ENCODE measurements at places on chromosomes 1 and 21.

GRCh38 chr1:9816199-9816598 is 7.6 kb downstream of the CLSTN1 start:
- DNase-seq, result no peak

DNA sequence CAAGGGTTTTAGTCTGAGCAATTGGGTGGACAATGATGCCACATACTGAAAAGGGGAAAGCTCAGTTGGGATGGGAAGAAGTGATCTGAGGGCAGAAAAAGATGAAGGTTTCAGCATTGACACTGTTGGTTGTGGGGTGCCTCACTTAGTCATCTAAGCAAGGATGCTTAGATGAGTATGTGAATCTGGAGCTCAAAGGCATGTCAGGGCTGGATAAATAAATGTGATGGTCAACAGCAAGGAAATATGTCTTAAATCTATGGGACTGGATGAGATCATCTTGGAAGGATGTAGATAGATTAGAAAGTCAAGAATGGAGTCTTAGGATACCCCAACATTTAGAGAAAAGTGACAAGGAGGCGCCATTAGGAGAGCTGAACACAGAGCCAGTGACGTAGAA is 114.6 kb downstream of the ZBTB18 start:
- DNase-seq, result no peak

- no peak for DNase-seq
Measured at GRCh38 chr1:117795190-117795589, 134.2 kb downstream of the GDAP2 start.

GRCh38 chr1:67642629-67643028 is 42.4 kb upstream of the GADD45A start:
- DNase-seq, result no peak

DNA sequence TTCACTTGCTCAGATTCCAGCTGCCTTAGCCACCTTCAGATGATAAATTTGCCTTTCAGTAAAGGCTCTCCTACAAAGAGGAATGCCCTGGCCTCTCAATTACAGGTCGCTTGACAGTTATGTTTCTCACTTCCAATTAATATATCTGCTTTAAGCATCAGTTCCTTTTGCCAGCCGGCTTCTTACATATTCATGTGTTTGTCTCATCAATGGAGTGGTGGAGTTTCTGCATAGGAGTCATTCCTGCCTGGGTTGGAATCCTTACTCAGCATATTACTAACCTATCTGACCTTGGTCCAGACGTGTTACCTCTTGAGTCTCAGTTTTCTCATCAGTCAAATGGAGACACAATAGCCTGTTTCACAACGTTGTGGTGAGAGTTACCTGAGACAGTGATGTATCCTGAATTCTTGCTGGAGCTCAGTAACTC is 9.4 kb upstream of the SESN2 start:
- DNase-seq, result no peak

DNA sequence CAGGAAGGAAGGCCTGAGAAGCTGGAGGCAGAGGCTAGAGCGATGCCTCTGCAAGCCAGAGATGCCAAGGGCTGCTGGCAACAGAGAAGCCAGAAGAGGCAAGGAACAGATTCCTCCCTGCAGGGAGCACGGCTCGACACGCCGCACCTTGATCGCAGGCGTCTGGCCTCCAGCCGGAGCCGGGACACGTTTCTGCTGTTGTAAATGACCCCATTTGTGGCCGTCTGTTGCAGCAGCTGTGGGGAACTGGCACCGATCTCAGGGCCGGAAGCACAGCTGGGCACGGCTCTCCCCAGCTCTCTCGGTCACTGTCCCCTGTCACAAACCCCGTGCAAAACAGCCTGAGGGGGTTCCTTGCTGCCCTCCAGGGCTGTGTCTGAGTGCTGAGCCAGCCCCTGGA is 59.6 kb downstream of the SIK1 start:
- DNase-seq, result no peak

DNA sequence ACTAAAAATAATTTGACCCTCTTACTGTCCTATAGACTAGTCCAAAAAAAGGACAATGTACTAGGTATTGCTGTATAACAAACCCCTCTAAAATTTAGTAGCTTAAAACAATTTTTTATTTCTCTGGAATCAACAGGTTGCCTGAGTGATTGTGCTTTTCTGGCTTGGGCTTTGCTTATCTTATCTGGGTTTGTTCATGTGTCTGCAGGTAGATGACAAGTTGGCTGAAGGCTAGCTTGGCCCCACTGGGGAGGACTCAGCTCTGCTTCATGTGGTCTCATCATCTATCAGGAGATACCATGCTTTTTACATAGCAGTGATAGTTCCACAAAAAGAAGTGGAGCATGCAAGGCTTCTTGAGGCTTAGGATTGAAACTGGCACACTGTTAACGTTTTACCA is 114.2 kb downstream of the MAN1A2 start:
- DNase-seq, result no peak

DNA sequence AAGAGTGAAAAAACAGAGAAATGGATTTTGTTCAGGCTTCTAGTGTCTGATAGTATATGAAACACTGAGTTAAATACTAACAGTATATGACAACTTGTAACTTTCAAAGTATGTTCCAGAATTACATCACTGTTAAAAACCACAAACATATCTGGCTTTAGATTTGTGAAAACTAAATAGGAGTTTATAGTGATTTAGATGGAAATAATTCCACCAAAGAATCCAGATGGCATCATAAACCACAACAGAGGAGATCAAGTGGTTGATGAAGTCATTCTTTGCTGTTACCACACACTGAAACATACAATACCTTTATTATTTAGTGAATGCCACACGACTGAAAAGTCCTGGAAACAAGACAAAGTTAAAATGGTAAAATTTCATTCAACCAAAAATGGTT is 37.2 kb downstream of the ALG14 start:
- no peak for DNase-seq

DNA sequence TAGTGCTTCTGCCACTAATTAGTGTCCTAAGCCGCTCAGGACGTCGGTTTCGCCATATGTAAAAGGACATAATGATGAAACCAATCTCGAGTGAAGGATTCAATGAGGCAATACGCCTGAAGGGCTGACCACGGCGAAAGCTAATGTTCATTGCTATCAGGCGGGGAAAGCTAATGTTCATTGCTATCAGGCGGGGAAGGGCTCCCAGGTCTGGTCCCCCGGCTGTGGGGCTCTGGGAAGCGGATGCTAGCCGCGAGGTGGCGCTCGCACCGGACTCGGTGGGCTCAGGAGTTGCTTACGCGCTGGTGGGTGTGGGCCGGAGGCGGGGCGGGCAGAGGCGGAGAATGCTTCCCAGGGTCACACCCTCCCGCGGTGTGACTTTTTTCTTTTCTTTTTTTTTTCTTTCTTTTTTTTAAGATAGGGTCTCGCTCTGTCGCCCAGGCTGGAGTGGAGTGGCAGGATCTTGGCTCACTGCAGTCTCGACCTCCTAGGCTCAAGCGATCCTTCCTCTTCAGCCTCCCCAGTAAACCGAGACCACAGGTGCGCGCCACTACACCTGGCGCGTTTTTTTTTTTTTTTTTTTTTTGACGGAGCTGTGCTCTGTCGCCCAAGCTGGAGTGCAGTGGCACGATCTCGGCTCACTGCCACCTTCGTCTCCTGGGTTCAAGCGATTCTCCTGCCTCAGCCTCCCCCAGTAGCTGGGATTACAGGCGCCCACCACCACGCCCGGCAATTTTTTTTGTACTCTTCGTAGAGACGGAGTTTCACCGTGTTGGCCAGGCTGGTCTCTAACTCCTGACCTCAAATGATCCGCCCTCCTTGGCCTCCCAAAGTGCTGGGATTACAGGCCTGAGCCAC is 1.1 kb upstream of the PEAR1 start:
- DNase-seq, result peak; percentile 78

- DNase-seq, result no peak
Measured at GRCh38 chr1:3473381-3473844, 18.9 kb downstream of the ARHGEF16 start.

- peak; percentile 81 for DNase-seq
Measured at GRCh38 chr1:153566414-153567371, 1.0 kb upstream of the S100A2 start.

- no peak for DNase-seq
Measured at GRCh38 chr1:198449261-198449660, 91.2 kb downstream of the ATP6V1G3 start.

DNA sequence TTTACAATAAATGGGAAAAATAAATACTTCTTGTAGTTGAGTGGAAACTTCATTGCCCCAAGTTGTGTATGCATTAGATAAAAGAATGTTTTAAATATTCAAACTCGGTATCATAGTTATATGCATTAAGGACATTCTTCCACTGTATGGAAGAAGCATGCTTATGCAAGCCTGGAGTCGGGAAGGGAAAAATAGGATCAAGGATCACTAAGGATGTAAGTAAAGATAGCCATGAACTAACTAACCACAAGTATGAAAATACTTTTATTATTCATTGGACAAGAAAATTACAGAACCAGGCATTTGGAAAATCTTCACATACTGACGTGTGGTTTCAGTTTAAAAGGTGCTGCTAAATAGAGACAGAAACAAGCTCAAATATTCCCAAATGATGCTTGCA is 26.9 kb upstream of the DPYD start:
- DNase-seq, result no peak

DNA sequence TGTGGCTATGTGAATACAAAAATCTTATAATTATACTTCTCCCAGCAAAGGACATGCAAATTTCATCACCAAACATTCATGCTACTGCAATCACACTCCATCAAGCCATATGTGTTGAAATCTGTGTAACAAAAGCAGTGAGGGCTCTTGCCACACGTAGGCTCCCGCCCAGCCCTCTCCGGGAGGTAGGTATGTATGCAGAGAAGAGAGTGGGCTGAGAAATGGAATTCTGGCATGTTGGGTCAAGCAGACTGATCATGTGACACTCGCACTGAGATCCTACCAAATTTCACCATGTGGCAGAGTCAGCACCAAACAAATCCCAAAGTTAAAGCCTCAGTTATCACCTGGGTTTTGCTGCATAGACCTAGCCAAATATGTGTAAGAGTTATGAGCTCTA is 49.7 kb downstream of the APP start:
- no peak for DNase-seq

DNA sequence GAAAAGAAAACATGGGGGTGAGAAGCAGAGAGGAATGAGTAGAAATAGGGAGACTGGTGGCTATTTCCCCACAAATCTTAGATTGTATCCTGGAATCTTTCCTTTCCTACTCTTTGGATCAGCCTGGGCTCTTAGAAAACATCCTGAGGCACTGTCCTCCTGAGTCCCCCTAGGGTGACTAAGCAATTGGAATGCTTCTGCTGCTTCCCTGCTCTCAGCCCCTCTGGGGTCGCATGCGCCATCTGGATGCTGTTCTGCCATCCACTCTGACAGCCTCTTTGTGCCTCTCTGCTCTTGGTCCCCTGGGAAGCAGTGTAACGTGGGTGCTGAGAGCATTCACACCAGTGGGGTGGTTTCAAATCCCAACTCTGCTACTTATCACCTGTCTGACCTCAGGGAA is 443.0 kb downstream of the SIPA1L2 start:
- no peak for DNase-seq

DNA sequence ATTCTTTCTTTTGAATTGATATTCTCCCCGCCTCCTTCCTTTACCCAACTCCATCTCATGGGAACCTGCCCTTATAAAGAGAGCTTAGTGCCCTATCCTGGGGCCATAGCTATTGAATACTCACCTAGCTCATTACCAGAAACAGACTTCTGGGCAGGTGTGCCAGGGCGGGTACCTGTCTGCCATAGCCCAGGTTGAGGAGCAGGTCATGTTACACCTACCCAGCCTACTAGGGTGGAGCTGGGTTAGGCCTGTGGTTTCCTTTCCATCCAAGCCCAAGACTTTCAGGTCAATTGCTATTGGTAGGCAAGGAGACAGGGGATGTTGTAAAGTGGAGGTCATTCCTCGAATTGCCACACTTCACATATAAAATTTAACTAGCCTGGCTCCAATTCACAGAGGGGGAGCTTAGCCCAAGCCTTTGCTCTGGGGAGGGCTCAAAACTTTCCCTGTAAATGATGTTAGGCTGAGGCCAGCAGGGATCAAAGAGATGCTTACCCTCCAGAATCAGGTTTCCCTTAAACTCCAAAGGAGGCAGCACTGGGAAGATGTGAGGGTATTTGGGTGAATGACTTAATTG is 87.1 kb upstream of the IPO9 start:
- DNase-seq, result no peak

DNA sequence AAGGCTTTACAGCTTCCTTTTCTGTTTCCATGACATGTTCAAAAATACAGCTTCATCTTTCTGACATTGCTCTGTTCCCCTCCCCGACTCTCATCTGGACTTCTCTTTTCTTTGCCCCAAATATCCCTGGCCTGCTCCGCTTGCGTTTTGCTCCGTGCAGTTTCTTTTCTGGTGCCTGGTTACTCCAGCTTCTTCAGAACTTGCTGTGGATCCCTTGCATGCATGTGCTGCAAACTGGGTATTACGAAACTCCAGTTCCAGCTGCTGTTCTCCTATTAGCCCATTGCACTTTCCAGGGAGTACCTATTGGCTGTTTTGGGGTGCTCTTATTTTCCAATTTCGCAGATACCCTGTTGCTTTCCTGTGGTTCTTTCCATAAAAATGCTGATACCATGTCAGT is 9.9 kb upstream of the NDC1 start:
- DNase-seq, result no peak

DNA sequence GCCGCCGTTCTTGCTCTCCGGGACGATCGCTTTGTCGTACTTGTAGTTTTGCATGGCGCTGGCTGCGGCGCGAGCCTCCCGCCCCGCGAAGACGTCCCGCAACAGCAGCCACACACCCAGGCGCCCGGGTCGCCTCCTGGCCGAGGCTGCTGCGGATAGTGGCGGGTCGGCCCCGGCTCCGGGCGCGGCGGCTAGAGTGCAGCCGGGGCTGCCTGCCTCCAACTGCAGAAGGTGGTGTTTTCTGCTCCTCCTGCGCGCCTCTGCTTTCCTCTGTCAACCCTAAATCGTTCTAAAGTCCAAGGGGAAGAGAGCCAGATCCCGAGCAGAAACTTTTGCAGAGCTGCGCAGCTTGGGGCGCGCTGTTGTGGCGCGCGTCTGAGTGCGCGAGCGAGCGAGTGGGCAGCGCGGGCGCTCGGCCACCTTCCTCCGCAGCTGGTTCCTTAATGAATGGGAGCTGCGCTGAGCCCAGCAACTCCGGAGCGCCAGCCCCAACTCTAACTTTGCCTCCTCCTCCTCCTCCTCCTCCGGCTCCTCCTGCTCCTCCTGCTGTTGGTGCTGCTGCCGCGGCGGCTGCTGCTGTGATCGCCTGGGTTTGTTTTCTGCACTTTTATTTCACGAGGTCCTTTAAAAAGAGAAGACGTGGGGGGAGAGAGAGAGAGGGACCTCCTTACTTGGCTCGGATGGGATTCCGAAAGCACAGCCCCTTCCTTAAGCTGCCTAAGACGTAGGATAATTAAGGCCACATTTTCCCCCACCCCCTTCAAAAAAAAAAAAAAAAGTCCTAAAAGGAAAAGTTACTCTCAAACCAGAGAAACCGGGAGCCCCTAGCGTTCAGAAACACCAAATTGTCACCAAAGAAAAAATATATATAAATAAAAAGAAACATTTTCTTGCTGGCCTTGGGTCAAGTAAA is at the start of gene PLPP3:
Gene PLPP3 (minus strand): TSS at position 601 of the 913 bp plus-strand sequence. CDS start 547 bp downstream, at position 54.
- DNase-seq, result no peak

GRCh38 chr1:14915356-14916054 is 238.0 kb upstream of the TMEM51 start:
- DNase-seq, result peak; percentile 25

DNA sequence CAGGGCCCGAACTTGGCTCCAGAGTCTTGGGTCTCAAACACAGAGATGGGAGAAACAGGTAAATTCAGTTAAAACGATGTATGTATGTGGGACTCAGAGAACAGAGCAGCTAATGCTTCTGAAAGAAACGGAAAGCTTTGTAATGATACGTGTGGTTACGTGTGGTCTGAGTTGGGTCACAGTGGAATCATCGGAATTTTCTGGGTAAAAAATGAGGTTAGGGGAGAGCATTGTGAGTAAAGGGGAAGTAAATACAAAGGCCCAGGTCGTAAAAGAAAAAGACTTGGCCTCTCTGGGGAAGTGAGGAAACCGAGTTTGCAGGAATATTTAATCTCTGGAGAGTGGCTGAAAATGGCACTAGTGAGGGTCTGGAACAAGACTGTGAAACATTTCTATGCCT is 8.3 kb downstream of the NHLH2 start:
- DNase-seq, result no peak

Data from activated CD4-positive, alpha-beta T cell treated with anti-CD3 and anti-CD28 coated beads for 24 hours (primary cell).